ENCODE measurements at places on chromosomes 16 and 17. TPM values are rescaled to one million over a fixed set of nuclear protein-coding genes. Genes with fewer than 3 reads are reported as not detected.

GRCh38 chr17:66481271-66481670, 178.9 kb downstream of the PRKCA start:
- no peaks in the 10 kb centered on the region for H3K4me1 ChIP-seq
- H3K4me3 ChIP-seq: no peak overlapping the region
- no peak overlapping the region for H3K27ac ChIP-seq
- DNase-seq: no peak
- H3K27me3 ChIP-seq: no peaks in the 10 kb centered on the region

DNA sequence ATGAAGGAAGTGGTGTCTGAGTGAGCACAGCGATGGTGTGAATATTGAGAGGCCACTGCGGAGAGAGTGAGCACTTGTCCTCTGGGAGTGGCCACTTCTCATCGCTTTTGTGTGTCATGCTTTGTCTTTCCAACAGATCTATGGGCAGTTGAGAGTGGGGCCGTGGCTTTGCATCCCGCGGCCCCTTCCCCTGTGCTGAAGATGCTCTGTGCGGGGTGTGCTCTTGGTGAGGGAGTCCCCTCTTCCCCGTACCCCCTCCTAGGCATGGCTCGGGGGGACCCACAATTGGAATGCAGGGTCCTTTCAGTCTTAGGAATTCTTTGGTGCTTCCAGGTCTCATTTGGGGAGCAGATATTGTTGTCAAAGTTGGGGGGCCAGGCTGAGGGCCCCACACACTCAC, 197.3 kb upstream of the WSCD1 start:
- H3K4me3 ChIP-seq: no peak overlapping the region
- no peak overlapping the region for H3K27ac ChIP-seq
- H3K4me1 ChIP-seq: no peaks in the 10 kb centered on the region
- no peaks in the 10 kb centered on the region for H3K27me3 ChIP-seq
- H3K36me3 ChIP-seq: no peaks in the 10 kb centered on the region
- DNase-seq: no peak

The CHST4 gene
- polyA plus RNA-seq: 0.12 TPM

DNA sequence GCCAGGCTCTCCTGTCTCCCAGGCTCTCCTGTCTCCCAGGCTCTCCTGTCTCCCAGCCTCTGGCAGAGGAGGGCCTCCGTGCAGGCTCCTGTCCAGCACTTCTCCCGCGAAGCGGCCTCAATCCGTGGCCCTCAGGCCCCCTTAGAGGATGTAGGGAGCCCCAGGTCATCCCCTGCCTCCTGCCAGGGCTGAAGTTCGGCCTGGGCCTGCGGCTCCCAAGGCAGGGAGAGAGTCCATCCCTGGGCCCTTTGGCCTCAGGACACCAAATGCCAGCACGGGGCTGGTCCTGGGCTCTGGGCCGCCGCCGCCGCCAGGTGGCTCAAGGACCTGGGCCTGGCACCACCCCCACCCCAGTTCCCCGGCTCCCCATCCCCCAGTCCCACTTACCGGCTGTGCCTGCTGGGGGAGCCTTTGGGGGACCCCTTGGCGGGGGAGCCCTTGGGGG, 370 bp downstream of the EVPL start:
- peak overlapping the region; percentile 61 for H3K4me3 ChIP-seq
- peak overlapping the region; percentile 92 for H3K27ac ChIP-seq
- peaks cover 11% of the 10 kb centered on the region for H3K36me3 ChIP-seq
- H3K4me1 ChIP-seq: peaks cover 42% of the 10 kb centered on the region
- H3K27me3 ChIP-seq: no peaks in the 10 kb centered on the region

DNA sequence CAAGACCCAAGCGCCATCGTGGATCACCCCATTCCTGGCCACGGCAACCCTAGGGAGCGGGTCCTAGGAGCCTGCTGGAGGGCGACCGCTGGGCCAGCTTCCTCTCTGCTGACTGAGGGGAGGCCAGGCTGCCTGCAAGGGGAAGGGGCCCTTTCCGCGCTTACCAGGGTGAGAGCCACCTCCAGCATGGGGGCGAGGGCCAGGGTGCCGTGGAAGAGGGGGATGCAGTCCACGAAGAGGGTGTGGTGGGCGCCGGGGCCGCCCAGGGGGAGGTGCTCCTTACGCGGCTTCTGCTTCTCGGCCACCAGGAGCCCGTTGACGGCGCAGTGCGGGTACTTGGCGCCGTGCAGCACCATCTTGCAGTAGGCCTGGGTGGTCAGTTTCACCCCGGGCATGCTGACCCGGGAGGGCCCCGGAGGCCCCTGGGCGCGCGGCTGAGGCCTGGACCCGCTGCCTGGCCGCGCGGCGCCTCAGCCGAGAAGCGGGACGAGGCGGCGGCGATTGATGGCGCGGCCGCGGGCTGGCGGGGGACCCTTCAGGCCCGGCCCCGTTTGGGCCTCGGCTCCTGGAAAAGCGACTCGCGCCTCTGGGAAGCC, 345 bp downstream of the EMC8 start:
- peaks cover 2% of the 10 kb centered on the region for H3K4me1 ChIP-seq
- H3K27ac ChIP-seq: peak overlapping the region; percentile 43
- peaks cover 60% of the 10 kb centered on the region for H3K36me3 ChIP-seq
- peak overlapping the region; percentile 85 for H3K4me3 ChIP-seq

The NOB1 gene
- 55.1 TPM for polyA plus RNA-seq

The KRTAP4-1 gene
- not detected for polyA plus RNA-seq

DNA sequence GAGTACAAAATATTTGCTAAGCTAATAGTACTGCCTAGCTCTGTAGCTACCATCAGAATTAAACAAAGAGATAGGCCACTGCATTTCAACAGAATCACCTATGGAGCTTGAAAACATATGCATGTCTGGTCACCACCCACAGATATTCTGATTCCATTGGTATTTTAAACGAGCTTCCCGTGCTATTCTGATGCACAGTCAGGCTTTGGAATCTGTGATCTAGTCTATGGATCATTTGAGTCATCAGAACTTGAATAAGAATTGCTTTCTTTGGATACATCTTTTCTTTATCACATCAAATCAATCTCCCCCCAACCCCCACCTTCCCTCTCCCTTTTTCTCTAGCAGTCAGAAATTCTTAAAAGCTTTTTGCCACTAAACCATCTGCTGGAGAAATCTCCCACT, 124.7 kb downstream of the NPIPB5 start:
- no peaks in the 10 kb centered on the region for H3K36me3 ChIP-seq
- no peak overlapping the region for H3K4me3 ChIP-seq
- peaks cover 17% of the 10 kb centered on the region for H3K27me3 ChIP-seq
- no peak overlapping the region for H3K27ac ChIP-seq
- H3K4me1 ChIP-seq: no peaks in the 10 kb centered on the region
- no peak for DNase-seq

The ACAP1 gene
- 12.2 TPM for polyA plus RNA-seq

DNA sequence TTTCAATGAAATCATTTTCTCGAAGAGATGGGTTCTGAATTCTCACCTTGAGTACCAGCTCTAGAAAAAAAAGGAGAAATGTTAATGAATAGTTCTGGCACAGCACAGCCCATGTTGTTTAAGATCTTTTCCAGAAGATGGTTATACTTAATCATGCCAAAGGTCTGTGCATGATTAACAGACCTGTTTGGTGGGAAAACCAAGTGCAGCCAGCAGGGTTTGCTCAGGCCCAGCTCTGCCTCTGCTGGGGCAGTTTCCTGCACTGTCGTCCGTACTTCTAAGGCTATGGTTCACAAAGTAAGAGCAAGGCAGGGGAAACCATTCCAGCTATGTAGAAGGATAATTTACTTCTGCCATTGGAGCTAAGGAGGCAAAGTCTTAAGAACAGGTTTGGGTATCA, 10.7 kb downstream of the ANKRD40 start:
- H3K27me3 ChIP-seq: no peaks in the 10 kb centered on the region
- no peak for DNase-seq
- H3K4me3 ChIP-seq: no peak overlapping the region
- H3K27ac ChIP-seq: no peak overlapping the region
- peaks cover 45% of the 10 kb centered on the region for H3K36me3 ChIP-seq

DNA sequence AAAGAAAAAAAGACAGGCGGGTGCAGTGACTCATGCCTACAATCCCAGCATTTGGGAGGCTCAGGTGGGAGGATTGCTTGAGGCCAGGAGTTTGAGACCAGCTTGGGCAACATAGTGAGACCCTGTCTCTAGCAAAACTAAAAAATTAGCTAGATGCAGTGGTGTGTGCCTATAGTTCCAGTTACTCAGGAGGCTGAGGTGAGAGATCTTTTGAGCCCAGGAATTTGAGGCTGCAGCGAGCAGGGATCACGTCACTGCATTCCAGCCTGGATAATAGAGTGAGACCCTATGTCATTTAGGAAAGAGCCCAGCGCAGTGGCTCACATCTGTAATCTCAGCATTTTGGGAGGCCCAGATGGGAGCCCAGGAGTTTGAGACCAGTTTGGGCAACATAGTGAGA, 126.6 kb downstream of the CMIP start:
- no peak overlapping the region for H3K4me3 ChIP-seq
- no peak overlapping the region for H3K27ac ChIP-seq
- peaks cover 63% of the 10 kb centered on the region for H3K4me1 ChIP-seq
- H3K27me3 ChIP-seq: no peaks in the 10 kb centered on the region
- H3K36me3 ChIP-seq: no peaks in the 10 kb centered on the region

GRCh38 chr17:74795327-74796020, 19.3 kb upstream of the NAT9 start:
- no peaks in the 10 kb centered on the region for H3K27me3 ChIP-seq
- H3K36me3 ChIP-seq: peaks cover 77% of the 10 kb centered on the region
- no peak overlapping the region for H3K27ac ChIP-seq
- DNase-seq: no peak
- no peak overlapping the region for H3K4me3 ChIP-seq

DNA sequence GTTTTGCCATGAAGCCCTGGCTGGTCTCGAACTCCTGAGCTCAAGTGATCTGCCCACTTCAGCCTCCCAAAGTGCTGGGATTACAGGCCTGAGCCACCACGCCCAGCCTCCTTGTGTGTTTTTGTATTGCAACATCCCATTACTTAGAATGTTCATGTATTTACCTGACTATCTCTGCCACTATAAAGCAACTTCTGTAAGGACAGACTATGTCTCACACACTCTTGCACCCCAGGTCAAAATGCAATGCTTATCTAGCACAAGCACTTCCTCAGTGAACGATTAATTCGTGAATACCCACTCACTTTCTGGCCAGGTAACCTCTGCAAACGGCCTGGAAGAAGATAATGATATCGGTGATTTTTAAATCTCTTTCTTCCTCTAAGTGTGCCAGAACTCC, 82.6 kb downstream of the NDEL1 start:
- H3K36me3 ChIP-seq: peaks cover 55% of the 10 kb centered on the region
- peak; percentile 90 for DNase-seq
- H3K4me1 ChIP-seq: peaks cover 12% of the 10 kb centered on the region
- peak overlapping the region; percentile 66 for H3K27ac ChIP-seq
- H3K4me3 ChIP-seq: no peak overlapping the region
- no peaks in the 10 kb centered on the region for H3K27me3 ChIP-seq

The CSH2 gene
- 0.06 TPM for polyA plus RNA-seq

- no peak overlapping the region for H3K27ac ChIP-seq
- peaks cover 27% of the 10 kb centered on the region for H3K36me3 ChIP-seq
- DNase-seq: no peak
- H3K27me3 ChIP-seq: no peaks in the 10 kb centered on the region
- H3K4me1 ChIP-seq: no peaks in the 10 kb centered on the region
Observed at GRCh38 chr16:21163576-21163975, 5.1 kb downstream of the LDAF1 start.

The STH gene
- not detected for polyA plus RNA-seq
